ENCODE measurements at places on chromosomes 16 and 17.

DNA sequence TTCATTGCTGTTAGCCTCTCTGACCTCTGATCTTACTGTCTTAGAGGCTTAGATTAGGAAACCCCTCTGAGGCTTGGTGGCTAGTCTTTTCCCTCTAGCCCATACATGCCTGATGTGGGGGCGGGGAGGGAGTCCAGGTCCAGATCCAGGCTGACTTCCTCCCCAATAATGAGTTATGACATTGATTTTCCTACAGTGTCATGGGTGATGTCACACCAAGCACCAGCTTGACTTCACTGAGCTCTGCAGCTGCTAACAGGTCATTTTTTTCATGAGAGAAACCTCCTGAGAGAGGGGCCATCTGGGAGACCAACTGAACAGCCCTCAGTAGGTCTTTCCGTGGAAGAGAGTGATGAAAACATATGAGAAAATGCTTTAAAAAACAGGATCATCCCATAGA is 180.2 kb upstream of the N4BP1 start:
- DNase-seq: no peak

DNA sequence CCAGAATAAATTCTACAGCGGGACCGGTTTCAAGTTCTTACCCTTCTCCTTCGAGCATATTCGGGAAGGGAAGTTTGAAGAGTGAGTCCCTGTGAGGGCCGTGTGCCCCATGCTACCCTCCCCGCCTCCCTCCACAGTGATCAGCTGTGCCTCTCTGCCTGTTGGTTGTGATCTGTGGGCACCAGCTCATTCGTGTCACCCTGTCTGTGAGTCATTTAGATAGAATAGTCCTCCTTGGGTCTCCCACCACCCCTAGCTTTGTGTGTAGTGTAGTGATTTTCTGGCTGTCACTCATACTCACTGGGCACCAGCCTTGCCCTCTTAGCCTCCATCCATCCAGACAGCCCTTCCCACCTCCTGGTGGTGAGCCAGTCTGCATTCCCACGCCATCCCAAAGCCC is 15.0 kb upstream of the NAGLU start:
- no peak for DNase-seq

DNA sequence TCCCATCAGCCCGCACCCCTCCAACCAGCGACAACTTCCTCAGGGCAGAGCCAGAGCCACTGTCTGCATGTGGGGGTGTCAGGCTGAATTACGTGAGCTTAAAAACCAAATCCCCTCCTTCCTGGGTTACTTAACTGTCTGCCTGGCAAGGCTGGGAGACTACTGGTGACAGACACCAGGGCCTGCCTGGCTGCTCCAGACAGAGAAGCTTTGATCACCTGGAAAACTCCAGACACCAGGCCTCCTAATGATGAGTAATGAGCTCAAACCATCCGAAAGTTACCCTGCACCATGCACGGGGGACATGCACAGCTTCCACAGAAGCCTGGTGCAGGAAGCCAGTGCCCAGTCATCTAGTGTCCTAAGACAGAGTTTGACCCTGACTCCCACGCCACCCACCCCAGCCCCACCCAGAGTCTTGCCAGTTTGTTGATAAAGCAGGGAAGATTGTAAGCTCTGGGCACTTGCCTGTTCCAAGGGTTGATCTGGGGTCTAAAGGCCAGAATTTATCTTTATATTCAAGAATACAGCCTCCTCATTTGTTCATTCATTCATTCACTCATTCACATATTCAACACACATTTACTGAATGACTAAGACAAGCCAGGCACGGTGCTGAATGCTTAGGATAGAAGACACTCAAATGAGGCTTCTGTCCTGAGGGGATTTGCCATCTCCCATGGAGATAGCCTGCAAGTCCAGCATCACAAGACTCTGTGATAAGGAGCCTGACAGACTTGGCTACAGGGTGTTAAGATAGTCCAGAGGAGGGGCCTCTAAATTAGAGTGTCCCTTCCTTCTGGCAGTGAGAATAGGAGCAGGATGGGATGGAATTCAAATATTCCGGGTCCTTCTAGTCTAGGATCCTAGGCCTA is 7.2 kb upstream of the CCDC182 start:
- DNase-seq: no peak

GRCh38 chr17:7961421-7961820 is 29.4 kb downstream of the CNTROB start:
- DNase-seq: no peak

GRCh38 chr16:20763461-20764232 is at the start of gene ACSM3:
ACSM3 (plus strand) TSS chr16:20764014; CDS start chr16:20770035, 6,021 bp downstream.
- no peak for DNase-seq

DNA sequence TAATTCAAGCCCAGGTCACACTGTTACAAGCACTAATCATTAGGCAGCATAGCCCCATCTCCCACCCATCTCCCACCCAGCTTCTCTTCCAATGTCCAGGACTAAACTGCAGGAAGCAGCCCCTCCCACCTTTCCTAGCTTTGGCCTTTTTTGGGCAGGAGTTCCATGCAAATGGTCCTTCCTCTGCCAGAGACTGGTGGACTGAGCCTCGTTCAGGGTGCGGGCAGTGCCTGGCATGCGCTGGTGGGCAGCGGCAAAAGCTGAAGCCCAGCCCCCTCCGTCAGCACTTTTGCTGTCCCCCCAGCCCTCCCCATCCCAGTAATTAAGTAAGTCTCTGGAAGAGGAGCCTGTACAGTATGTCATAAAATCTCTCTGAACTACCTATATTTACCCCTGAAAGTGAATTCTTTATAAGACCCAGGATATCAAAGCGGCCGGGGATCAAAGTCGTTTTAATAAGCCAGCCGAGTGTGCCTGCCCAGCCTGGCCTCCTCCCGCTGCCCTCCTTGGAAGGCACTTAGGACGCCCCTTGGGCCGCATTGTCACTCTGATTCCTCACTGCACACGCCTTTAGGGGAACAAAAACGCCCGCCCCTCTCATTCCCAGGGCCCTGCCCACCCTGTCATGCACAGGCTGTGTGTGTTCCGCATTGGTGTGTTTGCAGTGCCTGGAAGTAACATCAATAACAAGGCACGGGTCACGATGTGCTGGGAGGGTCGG is 109.9 kb downstream of the IRX5 start:
- no peak for DNase-seq

Measured in neural crest cell (in vitro differentiated cells).